ENCODE measurements at places on chromosomes 5 and 9. TPM values are rescaled to one million over a fixed set of nuclear protein-coding genes. Genes with fewer than 3 reads are reported as not detected.

The IL13 gene
- total RNA-seq, result not detected

The OSTF1 gene
- 50.1 TPM for total RNA-seq

The RBM22 gene
- 14.3 TPM for total RNA-seq

The SPATA24 gene
- total RNA-seq, result 4.6 TPM

The PCDHGA3 gene
- under 0.01 TPM for total RNA-seq

The LHX3 gene
- not detected for total RNA-seq

The SPINK7 gene
- 4.3 TPM for total RNA-seq

The TESK1 gene
- total RNA-seq, result 9.4 TPM

The PCDHB9 gene
- total RNA-seq, result not detected

The CDC25C gene
- not detected for total RNA-seq

The SAPCD2 gene
- total RNA-seq, result 4.1 TPM

The GARIN3 gene
- not detected for total RNA-seq

The SLC1A1 gene
- 8.2 TPM for total RNA-seq

The HTR4 gene
- not detected for total RNA-seq

The PCDHB14 gene
- total RNA-seq, result 0.43 TPM

The FOXI1 gene
- total RNA-seq, result not detected

The MYMK gene
- total RNA-seq, result not detected

The CSF1R gene
- under 0.01 TPM for total RNA-seq

The KCNT1 gene
- total RNA-seq, result not detected

The ARHGEF28 gene
- total RNA-seq, result 68.7 TPM

Measured in tracheal epithelial cell (primary cell).